HEK293T (cell line): ENCODE measurements at places on chromosomes 16 and 17.

GRCh38 chr16:11992586-11993524 lies 16.3 kb downstream of the SNX29 start:
- DNase-seq, result no peak

GRCh38 chr17:68029512-68030215 lies 5.9 kb upstream of the KPNA2 start:
- DNase-seq, result no peak

GRCh38 chr17:31272236-31272635 lies 24.8 kb downstream of the OMG start:
- DNase-seq, result no peak

DNA sequence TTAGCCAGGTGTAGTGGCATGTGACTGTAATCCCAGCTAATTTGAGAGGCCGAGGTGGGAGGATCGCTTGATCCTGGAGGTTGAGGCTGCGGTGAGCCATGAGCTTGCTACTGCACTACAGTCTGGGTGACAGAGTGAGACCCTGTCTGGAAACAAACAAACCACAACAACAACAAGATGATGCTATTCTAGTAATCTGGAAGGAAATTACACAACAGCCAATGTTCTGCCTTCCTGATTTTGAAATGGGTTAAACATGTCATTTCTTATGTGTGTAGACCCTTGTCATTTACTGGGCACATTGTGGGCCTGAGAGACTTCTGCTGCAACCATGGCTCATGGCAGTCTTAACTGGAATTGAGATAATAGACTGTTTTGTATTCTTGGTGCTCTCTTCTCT lies 5.9 kb downstream of the COQ7 start:
- DNase-seq, result no peak

DNA sequence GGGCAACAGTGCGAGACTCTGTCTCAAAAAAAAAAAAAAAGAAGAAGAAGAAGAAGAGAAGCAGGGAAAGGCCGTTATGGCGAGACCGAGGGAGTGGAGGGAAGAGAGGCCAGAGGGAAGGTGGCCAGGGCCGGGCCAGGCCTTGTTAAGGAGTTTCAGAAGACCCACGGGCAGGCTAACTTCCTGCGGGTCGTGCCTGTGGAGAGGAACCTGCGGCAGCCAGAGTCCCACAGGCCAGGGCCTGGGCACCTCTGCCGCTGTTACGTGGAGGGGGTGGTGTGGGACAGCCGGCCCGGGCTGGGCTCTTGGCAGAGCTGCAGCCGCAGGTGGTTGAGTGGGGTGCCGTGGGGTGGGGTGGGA lies 5.4 kb downstream of the WDR81 start:
- DNase-seq, result no peak

DNA sequence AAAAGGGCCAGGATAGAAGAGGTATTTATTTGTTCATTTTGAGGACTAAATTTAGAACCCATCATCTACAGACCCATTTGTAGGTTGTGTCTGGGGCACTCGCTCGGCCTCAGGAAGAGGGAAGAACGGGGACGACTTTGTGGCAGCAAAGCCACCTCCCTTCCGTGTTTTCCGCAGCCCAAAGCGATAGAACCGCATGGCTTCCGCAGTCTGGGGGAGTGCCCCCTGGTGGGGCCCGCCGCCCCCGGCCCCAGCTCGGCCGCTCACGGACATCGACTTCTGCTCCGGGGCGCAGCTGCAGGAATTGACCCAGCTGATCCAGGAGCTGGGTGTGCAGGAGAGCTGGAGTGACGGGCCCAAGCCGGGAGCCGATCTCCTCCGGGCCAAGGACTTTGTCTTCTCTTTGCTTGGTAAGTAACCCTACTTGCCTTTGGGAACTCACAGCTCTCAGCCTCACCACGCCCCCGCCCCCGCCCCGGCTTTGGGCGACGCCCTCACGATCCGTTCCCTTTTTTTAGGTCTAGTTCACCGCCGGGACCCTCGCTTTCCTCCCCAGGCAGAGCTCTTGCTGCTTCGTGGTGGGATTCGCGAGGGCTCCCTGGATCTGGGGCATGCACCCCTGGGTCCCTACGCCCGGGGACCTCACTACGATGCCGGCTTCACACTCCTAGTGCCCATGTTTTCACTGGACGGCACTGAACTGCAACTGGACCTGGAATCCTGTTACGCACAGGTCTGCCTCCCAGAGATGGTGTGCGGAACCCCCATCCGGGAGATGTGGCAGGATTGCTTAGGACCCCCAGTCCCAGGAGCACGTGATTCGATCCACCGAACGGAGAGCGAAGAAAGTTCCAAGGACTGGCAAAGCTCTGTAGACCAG lies 681 bp downstream of the TMEM102 start:
- peak; percentile 29 for DNase-seq

GRCh38 chr17:44911133-44912001 lies 3.9 kb downstream of the GFAP start:
- peak; percentile 71 for DNase-seq

GRCh38 chr17:43839670-43840108 lies 6.7 kb upstream of the MPP3 start:
- no peak for DNase-seq
